Substantia nigra (tissue), 51 donors: ENCODE measurements at places on chromosomes 2 and 18.

- DNase-seq, result no peak
Observed at GRCh38 chr2:62968168-62968567, 82.5 kb upstream of the OTX1 start.

DNA sequence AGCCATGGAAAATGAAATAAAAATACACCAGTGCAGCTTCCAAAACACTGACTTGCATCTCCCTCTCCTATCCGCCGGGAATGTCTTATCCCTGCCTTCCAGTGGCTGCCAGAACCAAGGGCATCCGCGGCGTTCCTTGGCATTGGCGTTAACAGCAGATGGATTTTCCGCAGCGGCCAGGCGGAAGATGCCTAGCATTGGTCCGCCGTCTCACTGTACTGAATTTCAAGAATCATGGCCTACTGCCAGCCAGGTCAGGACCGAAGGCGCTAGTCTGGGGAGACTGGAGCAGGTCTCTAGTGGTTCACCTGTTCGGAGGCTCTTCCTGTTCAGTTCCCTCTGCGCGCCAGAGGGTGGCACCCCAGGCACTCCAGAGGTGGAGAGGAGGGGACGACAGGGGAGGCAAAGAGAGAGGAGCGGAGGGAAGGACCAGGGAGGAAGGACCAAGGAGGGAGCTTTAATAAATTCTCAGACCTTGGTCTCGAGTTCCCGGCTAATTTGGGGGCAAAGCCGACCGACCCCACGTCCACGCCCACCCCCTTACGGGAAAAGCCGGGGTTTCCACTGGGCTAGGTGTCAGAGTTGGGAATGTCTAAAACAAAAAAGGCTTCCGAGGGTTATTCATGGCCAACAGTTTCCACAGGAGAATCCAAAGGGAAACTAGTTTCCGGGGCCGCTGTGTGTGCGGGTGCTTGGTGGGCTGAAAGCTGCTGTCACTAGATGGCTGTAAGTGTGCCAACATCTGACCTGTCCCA, 3.7 kb upstream of the BCL2L11 start:
- peak; percentile 48 for DNase-seq

DNA sequence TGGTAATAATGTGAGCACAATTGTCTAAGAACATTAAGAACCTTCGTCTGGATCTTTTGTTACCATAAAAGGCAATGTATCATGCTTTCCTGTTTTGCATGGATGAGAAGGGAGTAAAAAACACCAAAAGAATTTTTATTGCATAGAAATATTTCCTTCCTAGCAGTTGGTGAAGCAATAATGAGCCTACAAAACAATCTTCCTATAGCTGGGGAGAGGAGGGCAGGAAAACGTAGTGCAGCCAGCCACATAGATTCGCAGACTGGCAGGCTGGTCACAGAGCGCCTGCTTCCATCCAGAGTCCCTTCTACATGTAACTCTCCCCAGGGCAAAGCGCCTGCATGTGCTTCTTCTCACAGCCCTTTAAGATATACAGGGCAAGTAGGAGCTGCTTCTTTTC, 190.4 kb downstream of the BABAM2 start:
- no peak for DNase-seq

GRCh38 chr2:7513834-7514233, 596.6 kb downstream of the RNF144A start:
- DNase-seq, result no peak

GRCh38 chr2:239736358-239737143, 288.6 kb downstream of the NDUFA10 start:
- no peak for DNase-seq

GRCh38 chr2:104872866-104873688, 19.2 kb downstream of the POU3F3 start:
- peak; percentile 66 for DNase-seq

- DNase-seq, result no peak
Observed at GRCh38 chr2:56448403-56449001, 264.7 kb downstream of the CCDC85A start.

GRCh38 chr2:158726911-158727592, 68.1 kb upstream of the DAPL1 start:
- peak; percentile 82 for DNase-seq

GRCh38 chr2:108588070-108588668, 53.9 kb downstream of the LIMS1 start:
- DNase-seq, result no peak

DNA sequence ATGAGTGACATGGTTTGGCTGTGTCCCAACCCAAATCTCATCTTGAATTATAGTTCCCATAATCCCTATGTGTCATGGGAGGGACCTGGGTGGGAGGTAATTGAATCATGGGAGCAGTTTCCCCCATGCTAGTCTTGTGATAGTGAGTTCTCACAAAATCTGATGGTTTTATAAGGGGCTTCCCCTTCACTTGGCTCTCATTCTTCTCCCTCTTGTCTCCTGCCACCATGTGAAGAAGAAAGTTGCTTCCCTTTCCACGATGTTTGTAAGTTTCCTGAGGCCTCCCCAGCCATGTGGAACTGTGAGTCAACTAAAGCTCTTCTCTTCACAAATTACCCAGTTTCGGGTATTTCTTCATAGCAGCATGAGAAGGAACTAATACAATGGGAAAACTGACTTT, 14.0 kb downstream of the DNAH7 start:
- no peak for DNase-seq

- no peak for DNase-seq
Observed at GRCh38 chr18:42363446-42364441, 408.7 kb downstream of the PIK3C3 start.

DNA sequence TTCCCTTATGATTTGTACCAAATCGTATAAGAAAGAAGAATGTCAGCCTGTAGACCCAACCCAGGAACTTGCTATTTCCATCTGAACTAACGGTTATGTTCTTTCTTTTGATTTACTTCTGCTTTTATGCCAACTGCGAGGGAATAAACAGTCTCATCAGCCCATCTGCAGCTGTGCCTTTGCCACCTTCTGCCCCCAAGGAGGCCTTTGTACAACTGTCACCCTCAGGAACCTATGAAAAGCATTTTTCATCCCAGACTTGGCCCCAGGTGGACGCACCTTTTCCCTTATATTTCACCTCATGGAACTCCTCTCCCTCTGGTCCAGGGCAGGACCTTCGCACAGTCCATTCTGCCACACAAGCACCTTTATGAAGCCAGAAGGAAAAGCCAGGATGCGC, 109.8 kb downstream of the AOX1 start:
- no peak for DNase-seq

DNA sequence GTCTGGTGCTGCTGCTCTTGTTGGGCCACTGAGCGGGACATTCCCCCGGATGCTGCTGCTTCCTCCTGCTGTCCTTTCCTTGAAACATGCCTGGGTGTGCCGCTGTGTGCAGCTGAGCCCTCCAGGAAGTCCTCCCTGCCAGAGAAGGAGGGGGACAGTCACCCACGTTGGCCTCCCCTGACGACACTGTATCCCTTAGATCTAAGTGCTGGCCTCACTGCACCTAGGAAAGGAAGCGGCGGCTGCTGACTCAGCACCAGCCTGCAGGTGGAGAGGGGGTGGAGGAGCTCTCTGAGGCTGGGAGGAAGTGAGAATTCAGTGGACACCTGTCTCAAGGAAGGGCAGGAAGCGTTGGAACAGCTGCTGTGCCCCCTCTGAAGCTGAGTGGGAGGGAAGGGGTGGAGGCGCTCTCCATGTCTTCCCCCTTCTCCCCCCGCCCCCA, 239.8 kb downstream of the HAUS1 start:
- no peak for DNase-seq

DNA sequence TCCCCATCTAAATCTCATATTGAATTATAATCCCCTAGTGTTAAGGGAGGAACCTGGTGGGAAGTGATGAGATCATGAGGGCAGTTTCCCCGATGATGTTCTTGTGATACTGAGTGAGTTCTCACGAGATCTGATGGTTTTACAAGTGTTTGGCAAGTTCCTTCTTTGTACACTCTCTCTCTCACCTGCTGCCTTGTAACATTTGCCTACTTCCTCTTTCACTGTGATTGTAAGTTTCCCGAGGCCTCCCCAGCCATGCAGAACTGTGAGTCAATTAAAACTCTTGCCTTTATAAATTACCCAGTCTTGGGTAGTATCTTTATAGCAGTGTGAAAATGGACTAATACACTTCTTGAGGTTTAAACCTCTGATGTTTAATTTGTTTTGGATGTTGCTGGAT, 177.5 kb downstream of the CD8B2 start:
- no peak for DNase-seq

DNA sequence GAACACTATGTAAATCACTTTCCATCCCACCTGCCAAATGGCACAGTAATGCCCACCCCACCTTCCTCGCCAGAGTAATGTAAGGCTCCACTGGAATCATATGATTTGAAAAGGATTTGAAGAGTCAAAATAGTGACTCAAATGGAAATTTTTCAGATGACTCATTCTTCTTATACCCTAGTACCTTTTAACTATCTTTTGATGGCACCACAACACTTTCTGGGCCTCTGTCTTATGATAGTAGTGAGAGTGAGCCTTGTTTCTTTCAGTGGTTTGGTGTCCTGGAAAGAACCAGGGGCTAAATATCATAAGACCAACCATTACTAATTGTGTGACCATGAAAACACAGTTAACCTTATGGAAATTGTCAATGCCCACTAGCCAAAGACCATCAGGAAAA, 235.4 kb upstream of the SLC14A2 start:
- no peak for DNase-seq

GRCh38 chr2:218858671-218859555, 692 bp upstream of the WNT6 start:
- DNase-seq, result no peak

GRCh38 chr18:3514312-3515216, 64.6 kb downstream of the TGIF1 start:
- DNase-seq, result no peak

- DNase-seq, result no peak
Observed at GRCh38 chr18:10067670-10068659, 154.1 kb downstream of the VAPA start.

DNA sequence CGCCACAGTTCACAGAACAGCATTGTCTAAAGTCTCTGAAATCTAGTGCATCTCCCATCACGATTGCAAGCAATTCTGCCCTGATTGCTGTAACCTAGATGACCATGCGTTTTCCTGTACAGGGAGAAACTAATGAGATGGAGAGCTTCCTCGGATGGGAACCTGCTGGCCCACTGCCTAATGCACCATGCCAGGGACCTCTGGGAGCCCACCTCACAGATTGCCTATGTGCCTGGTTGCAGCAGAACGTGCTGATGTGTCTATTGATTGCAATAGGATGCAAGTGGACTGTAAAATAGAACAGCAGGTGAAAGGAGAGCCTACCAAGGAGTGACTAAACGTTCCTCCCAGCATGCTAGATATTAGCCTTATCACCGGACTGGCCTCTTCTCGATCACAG, 141.0 kb upstream of the RAB12 start:
- no peak for DNase-seq

- no peak for DNase-seq
Observed at GRCh38 chr2:121768143-121768755, 12.8 kb downstream of the TSN start.

DNA sequence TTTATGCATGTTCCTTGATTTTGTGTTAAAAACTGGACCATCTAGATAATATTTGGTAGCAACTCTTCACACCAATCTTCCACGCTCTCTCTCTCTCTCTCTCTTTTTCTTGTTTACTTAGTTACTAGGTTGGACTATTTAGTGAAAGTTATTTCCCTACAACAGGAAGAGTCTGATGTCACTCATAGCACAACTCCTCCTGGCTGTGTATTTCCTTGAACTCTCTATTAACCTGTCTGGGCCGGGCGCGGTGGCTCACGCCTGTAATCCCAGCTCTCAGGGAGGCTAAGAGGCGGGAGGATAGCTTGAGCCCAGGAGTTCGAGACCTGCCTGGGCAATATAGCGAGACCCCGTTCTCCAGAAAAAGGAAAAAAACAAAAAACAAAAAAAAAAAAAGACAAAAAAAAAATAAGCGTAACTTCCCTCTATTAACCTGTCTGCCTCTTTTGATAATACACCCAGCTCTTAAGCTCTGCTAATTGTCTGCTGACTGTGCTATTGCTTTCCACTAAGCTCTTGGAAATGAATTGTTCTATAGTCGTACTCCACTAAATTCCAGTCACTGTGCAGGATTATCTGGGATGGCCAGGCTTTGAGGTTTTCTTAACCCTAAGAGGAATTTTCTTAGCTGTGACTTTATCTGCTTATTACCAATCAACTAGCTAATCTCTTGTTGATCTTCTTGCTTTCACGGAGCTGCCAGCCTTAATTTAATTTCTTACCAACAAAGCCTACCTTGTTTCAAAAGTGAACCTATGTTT, 18.1 kb upstream of the CDH19 start:
- DNase-seq, result no peak

DNA sequence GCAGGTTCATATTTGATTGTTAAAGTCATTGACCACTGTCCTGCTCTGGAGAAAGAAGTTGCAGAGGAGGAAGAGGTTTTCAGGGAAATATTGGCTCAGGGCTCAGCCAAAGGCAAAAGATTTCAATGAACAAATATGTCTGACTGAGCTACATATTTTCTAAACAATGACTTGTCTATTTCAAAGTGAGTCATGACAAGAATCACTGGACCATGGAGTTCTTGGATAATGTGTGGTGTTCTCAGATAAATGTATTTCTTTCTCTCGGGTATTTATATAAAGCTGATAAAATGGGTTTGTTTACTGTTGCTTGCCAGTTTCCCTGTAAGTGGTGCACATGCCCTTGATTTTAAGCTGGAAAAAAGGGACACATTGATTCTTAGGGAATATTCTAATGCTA, 34.3 kb upstream of the RMP24 start:
- no peak for DNase-seq

- peak; percentile 25 for DNase-seq
Observed at GRCh38 chr2:219344751-219345430, 12.3 kb upstream of the RESP18 start.

GRCh38 chr18:78430131-78430758, 549.4 kb upstream of the SALL3 start:
- no peak for DNase-seq

DNA sequence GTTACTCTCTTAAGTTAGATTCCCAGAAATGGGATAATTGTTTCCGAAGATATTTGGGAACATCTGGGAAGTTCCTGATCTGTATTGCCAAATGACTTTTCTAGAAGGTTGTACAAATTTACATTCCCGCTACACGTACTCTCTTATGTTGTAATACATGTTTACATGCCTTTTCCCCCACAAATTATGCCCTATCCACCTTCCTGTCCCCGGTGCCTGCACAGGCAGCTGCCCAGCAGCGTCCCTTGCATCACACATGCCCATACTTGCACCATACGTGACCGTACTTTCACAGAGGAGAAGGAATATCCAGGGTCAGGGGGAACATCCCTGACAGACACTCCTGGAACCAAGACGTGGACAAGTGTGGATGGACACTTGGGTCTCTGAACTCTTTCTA, 24.2 kb upstream of the KLF11 start:
- DNase-seq, result no peak

GRCh38 chr2:108629417-108629816, 89.9 kb upstream of the RANBP2 start:
- DNase-seq, result no peak

DNA sequence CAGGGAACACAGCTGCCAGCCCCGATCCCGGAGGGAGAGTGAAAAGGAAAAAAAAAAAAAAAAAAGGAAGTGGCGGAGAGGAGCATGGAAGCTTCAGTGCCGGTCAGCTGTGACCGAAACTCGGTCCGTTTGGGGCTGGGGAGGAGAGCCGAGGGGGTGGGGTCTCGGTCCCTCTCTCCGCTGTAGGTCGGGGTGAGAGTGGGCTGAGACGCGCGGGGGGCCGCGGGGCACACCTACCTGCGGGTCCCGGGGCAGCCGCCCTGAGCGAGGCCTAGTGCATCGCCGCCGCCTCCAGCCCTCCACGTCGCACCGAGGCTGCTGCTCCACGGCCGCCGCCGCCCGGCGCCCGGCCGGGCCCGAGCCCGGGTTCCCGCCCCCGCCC, 536 bp downstream of the VPS54 start:
- DNase-seq, result peak; percentile 41
